AG09309 (cell line): ENCODE measurements at places on chromosomes 13 and 19.

DNA sequence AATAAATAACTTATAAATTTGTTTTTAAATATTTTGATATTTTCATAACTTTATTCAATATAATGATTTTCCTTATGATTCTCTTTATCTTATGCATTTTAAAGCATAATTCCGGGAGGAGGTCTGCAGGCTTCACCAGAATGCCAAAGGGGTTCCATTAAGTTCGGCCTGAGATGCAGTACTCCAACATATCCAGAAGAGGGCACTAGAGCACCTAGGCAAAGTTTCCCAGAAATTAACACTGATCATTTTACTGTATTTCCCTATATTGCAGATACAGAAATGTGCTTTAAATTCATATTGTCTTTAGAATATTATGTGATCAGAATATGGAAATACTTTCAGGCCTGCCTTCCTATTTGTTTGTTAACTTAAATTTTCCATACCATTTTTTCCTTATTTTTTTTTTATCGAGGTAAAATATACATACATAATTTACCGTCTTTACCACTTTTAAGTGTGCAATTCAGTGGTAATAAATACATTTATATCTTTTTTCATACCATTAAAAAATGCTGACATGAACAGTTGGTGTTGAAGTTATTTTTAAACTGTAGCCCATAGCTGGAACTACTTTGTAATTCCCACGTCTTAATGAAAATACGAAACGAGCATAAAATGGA, 58.9 kb upstream of the TM9SF2 start:
- no peak for DNase-seq

GRCh38 chr13:29111446-29111845, 291.3 kb downstream of the MTUS2 start:
- DNase-seq, result no peak

DNA sequence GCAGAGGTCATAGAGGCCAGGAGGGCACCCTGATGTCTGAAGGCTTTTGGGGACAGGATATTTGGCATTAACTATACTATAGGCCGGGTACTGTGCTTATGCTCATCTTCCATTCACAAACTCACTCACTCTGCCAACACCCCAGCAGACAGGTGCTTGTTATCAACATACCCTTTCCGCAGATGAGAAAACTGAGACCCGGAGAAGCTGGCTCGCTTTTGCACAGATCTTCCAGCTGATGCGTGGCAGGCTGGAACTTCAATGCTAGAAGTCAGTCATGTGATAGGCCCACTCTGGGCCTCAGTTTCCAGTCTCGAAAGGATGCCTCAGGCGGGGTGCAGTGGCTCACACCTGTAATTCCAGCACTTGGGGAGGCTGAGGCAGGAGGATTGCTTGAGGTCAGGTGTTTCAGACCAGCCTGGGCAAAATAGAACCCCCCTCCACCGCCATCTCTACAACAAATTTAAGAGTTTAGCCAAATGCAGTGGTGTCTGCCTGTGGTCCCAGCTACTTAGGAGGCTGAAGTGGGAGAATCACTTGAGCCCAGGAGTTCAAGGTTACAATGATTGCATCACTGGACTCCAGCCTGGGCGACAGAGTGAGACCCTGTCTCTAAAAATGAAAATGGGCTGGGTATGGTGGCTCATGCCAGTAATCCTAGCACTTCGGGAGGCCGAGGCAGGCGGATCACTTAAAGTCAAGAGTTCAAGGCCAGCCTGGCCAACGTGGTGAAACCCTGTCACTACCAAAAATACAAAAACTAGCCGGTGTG, 9.5 kb downstream of the CNN1 start:
- DNase-seq, result no peak

DNA sequence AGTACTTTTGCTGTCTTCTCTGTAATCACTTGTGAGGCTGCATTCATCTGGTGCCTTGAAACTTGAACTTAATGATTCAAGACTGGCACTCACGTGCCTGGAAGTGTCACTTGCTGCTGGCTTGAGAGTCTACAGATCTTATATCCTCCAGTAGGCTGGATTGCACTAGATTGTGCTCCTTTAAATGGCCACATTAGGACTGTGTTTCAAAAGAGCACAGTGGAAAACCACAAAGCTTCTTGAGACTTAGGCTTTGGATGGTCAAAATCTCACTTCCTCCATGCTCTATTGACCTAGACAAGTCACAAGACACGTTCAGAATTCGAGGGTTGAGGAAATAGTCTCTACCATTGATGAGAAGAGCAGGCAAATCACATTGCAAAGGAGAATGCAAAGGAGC, 1278.8 kb upstream of the MIR17HG start:
- DNase-seq, result no peak

DNA sequence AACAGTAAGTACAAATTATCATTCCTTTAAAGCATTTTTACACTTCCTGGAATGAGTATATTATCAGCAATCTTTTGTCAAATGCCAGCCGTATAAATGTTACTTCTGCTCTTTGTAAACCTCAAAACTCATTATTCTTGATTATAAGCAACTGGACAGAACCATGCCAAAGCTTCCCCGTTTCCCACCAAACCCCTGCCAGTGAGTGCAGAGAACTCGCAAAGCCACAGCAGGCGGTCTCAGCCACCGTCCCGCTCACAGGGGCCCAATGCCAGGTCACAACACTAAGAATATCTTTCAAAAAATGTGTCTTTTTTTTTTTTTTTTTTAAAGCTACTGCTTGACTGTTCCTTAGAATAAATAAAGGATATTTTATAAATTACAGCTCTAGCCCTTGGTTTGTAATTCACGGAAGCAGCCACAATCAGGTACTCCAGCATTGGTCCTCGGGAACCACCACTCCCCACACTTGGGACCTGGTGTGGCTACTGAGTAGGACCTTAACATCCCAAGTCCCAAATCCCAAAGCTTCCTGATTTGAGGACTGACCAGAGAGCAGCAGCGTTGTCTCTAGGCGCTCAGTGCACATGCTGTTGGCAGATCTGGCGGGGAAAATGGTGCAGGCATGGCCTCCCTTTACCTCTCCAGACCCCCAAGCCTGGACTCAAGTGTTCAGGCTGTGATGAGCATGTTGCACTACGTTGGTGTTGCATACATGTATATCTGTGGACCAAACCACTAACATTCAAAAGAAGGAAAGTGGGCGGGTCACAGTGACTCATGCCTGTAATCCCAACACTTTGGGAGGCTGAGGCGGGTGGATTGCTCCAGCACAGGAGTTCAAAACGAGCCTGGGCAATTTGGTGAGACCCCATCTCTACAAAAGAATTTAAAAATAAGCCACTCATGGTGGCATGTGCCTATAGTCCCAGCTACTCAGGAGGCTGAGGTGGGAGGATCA, 19.0 kb downstream of the KCTD15 start:
- no peak for DNase-seq

- DNase-seq, result no peak
Measured at GRCh38 chr13:38868870-38869269, 121.8 kb downstream of the STOML3 start.

DNA sequence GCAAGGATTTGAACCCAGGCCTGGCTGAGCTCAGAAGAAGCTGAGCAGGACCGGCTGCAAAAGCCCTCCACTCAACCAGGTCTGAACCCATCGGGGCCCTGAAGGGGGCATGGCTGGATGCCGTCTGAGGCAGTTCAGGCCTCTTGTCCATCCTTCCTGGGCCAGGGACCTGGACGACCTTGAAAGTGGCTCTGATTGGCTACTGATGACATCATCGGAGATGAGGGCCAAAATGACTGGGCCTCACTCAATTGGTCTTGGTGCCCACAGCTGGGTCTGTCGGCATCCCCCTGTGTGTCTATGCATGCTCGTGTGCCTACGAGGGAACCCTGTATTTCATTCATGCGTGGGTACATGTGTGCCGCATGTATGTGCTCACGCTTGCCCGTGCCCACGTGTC, 71.8 kb downstream of the PTPRS start:
- no peak for DNase-seq

DNA sequence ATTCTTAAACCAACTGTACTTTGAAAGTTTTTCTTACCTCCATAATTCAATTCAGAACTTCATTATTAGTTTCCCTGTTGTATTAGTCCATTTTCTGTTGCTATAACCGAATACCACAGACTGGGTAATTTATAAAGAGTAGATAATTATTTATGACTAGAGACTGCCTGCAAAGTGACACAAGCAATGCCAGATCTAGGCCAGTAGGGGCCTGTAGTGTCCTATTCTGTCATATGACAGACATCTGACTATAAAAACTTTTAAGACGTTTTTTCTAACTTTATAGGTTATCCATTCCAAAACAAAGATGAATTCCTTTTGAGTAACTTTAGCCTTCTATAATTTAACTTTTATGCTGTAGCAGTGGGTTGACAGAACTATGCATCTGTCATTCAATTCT, 2783.8 kb downstream of the PCDH9 start:
- DNase-seq, result no peak

DNA sequence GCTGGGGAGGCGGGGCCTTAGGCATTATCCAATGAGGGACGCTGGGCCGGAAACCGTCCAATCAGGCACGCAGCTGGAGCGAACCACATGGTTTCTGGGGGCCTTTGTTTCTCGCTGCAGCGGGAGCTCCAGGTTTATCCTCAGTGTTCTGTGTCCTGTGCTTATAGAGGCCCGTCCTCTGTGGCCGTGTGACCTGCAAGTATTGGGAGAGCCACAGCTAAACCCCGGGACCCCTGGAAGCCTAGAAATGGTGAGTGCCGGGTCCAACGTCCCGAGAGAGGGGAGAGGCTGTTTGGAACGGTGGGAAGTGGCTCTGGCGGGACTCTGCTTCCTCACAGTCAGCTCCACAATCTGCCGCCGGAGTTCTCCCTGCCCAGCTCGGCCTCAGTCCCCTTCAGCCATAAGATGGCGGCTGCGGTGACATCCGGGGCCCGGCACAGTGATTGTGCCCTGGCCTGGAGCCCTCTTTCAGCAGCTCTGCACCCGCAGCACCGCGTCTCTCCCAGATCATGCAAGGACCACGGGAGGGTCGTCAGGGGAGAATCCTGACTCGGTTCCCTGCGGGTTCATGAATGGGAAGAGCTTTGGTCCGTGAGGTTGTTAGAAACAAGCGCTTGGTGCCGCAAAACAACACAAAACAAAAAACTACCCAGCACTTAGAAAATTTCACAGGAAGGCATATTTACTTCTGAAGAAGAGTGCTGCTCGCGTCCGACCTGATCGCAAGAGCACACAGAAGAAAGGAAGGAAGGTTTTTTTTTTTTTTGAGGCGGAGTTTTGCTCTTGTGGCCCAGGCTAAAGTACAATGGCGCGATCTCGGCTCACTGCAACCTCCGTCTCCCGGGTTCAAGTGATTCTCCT, at the start of gene ZNF253:
Gene ZNF253, plus strand, starts transcription at position 133 of the 861 bp plus-strand sequence. Its CDS starts 115 bp downstream, at position 248.
- peak; percentile 69 for DNase-seq

- DNase-seq, result no peak
Measured at GRCh38 chr19:19575411-19575810, 37.3 kb downstream of the CILP2 start.

GRCh38 chr13:59471106-59471505, 692.6 kb downstream of the DIAPH3 start:
- no peak for DNase-seq

- no peak for DNase-seq
Measured at GRCh38 chr13:114202581-114202980, 23.5 kb downstream of the CFAP97D2 start.

- no peak for DNase-seq
Measured at GRCh38 chr19:35895911-35896642, 4.3 kb downstream of the NFKBID start.

GRCh38 chr19:51339687-51340656, 2.0 kb downstream of the VSIG10L start:
- DNase-seq, result peak; percentile 72

DNA sequence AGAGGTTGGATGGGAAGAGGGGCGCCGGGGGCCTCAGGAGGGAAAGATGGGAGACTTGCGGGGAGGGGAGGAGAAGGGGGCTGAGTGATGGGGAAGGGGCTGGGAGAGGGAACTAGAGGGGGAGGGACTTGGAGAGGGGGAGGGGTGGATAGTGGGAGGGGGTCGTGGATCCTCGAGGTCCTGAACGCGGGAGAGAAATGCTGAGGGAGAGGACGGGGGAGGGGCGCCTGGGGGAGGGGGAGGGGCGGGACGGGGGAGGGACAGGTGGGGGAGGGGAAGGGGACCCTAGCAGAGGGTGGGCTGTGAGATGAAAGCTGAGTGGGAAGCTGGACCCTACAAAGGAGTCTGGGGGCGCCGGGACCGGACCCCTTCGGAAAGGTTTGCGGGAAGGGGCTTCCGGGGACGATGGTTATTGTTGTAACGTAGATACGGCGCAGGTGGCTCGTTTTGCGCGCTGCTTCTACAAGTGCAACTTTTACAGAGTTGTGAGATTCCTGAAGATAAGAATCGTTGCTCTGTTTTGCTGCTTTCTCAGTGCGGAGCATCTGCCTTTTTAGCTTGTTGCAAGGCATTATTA, 418 bp downstream of the ZNF444 start:
- no peak for DNase-seq

- no peak for DNase-seq
Measured at GRCh38 chr19:50722201-50723013, 757 bp upstream of the CLEC11A start.

- no peak for DNase-seq
Measured at GRCh38 chr13:80284290-80284689, 56.6 kb downstream of the SPRY2 start.

GRCh38 chr19:54133312-54133956, 4.1 kb upstream of the CNOT3 start:
- no peak for DNase-seq

DNA sequence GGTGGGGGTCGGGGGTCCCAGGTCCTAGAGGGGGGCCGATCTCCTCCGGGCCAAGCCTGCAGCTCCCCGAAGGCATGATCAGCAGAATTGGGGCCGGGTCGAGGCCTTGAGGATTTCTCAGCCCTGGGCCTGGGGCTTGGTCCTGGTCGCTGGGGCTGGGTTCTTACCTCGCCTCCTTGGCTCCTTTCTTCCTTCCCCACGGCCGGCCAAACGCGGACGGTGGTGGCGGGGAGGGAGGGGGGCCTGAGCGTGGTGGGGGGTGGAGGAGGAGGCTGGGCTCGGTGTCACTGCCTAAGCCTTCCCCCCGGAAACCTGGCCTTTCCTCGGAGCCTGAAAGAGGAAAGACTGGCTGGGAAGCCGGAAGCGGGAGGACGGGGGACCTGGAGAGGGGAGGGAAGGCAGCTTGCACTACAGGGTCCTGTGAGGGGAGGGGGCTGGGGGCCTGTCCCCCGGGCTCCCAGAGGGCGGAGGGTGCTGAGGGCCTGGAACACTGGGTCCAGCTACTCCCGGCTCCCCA, at the start of gene ZNF579:
Gene ZNF579, minus strand, starts transcription at position 221 of the 517 bp plus-strand sequence. CDS start 1,209 bp downstream, outside the sequence.
- DNase-seq, result peak; percentile 59

DNA sequence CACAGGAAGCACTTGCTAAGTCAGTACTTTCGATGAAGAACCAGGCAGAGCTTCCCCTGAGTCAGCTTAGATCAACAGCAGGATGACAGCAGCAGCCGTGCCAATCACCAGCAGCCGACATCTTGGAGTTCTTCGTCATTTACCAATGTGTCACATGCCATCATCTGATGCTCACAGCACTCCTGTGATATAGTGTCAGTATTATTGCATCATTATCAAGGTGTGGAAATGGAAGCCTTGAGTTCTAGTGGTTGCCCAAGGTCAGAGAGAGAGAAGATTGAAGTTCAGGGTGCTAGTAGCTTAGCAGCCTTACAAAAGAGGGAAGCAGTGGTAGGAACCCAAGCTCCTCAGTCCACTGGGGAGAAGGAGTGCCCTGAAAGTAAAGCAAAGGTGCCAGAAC, 331.5 kb downstream of the ZNF536 start:
- DNase-seq, result no peak
